ENCODE measurements at places on chromosomes 1 and 21.

DNA sequence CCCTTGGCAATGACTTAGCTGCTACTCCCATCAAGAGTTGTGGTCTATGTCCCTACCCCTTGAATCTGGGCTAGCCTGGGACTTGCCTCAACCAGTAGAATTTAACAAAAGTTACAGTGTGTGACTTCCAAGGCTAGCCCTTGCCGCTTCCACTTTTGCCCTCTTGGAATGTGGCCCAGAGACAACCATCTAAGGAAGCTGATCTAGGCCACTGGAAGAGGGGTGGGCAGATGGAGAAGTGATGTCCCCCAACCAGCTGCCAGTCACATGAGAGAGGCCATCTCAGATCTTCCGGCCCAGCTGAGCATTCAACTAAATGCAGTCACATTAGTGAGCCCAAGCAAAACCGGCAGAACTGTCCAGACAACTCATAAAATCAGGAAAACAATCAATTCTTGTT, 115.1 kb downstream of the TOMM20 start:
- DNase-seq: no peak

- no peak for DNase-seq
Measured at GRCh38 chr1:51281807-51282206, 45.7 kb downstream of the RNF11 start.

GRCh38 chr1:107359472-107360241, 218.8 kb downstream of the NTNG1 start:
- no peak for DNase-seq

- DNase-seq: no peak
Measured at GRCh38 chr1:173864179-173864867, 3.5 kb downstream of the GAS5 start.

DNA sequence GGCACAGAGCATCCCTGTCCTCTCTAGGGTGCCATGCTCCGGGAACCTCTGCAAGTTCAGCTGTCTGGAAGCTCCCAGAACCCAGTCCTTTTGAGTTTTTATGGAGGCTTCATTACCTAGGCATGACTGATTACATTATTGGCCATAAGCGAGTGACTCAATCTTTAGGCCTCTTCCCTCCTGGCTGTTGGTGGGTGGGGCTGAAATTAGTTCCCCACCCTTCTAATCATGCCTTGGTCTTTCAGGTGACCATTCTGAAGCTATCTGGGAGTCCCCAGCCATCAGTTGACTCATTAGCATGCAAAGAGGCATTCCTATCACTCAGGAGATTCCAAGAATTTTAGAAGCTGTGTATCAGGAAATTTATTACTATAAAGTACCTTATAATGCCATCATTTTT, 46.6 kb downstream of the WLS start:
- DNase-seq: no peak

DNA sequence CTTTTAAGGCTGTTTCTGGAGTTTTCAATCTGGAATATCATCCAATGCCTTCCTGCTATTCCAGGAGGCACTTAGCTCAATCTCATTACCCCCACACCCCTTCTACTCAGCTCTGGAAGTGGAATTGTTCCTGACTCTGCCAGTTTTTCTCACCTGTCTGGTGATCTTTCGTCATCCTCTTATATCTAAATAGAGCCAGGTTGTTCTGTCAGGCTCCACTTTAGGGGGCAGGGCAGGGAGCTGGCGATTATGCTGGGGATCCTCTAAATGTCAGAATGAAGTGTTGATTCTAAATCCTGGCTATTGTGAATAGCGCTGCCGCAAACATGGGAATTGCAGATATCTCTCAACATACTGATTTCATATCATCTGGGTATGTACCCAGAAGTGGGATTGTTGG, 63.6 kb upstream of the ETV3 start:
- DNase-seq: no peak

DNA sequence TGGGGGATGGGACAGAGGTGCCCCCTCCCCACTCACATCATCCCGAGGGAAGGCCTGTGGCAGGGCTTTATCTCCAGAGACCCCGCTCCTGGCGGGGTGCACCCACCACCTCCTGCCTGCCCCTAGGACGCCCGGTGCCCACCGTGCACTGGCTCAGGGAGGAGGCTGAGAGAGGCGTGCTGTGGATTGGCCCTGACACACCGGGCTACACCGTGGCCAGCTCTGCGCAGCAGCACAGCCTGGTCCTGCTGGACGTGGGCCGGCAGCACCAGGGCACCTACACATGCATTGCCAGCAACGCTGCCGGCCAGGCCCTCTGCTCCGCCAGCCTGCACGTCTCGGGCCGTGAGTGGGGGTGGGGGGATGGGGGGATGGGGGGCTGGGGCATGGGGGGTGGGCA, 71.7 kb downstream of the TRIM11 start:
- DNase-seq: no peak
